ENCODE measurements at places on chromosomes 6 and 20. TPM values are rescaled to one million over a fixed set of nuclear protein-coding genes. Genes with fewer than 3 reads are reported as not detected.

HRH3 gene
- total RNA-seq, result not detected

GATA5 gene
- 0.26 TPM for total RNA-seq

ZNF512B gene
- 6.4 TPM for total RNA-seq

HLA-DMA gene
- 12.1 TPM for total RNA-seq

DLGAP4 gene
- total RNA-seq, result 25.9 TPM

GRM4 gene
- total RNA-seq, result under 0.01 TPM

CMTR1 gene
- total RNA-seq, result 44.8 TPM

FGD2 gene
- not detected for total RNA-seq

TREM2 gene
- total RNA-seq, result under 0.01 TPM

HCK gene
- total RNA-seq, result not detected

PAK1IP1 gene
- total RNA-seq, result 16.3 TPM

SALL4 gene
- total RNA-seq, result 0.51 TPM

RAET1G gene
- 3.3 TPM for total RNA-seq

C6orf132 gene
- total RNA-seq, result 1.2 TPM

NT5E gene
- total RNA-seq, result 257 TPM

KCNQ2 gene
- total RNA-seq, result not detected

DNMT3B gene
- 1.5 TPM for total RNA-seq

SLC17A9 gene
- 6.4 TPM for total RNA-seq

LY86 gene
- not detected for total RNA-seq

LPA gene
- not detected for total RNA-seq

NRSN2 gene
- 34.5 TPM for total RNA-seq

SAMD5 gene
- 4.0 TPM for total RNA-seq

APOM gene
- 1.0 TPM for total RNA-seq

ASIP gene
- total RNA-seq, result not detected

LCA5 gene
- total RNA-seq, result 5.6 TPM

CALHM6 gene
- 0.33 TPM for total RNA-seq

SLC17A1 gene
- total RNA-seq, result not detected

XKR7 gene
- total RNA-seq, result not detected

SLC13A3 gene
- 4.1 TPM for total RNA-seq

HLA-DQB1 gene
- total RNA-seq, result not detected
